ENCODE measurements at places on chromosomes 3 and 15.

- DNase-seq = peak; percentile 59
Observed at GRCh38 chr3:168876346-168877035, 780.8 kb upstream of the GOLIM4 start.

DNA sequence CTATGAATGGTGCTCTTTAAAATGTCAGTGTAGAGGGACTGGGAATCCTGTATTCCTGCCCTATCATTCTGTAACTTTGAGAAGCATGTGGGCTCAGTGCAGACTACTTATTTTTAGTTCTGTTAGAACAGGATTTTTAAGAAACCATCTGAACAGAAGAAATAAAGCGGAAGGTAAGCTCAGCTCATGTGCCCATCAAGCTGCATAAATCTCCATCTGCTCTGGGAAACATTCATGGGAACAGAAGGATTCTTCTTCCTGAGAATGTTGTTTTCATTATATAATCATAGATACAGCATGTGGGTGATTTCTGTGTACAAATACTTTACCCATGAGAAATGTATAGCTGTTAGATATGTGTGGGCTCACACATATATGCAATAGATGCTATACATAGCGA is 69.9 kb downstream of the SIDT1 start:
- DNase-seq = no peak

DNA sequence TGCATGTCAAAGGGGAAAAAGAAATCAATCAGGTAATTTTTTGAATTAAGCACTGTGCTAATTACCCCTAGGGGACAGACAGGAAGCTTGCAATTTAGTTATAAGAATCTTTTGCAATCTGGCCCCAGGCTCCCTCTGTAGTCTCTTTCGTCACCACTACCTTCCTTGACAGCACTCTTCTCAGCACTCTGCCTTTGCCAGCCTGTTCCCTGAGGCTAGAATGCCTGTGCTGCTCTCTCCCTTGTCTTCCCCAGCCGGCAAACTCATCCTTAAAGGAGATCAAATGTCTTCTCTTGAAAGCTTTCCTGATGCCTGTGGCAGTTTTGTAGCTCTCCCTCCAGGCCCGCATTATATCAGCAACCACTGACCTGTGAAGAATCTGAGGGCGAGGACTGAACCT is 32.4 kb upstream of the PRTG start:
- DNase-seq = no peak

DNA sequence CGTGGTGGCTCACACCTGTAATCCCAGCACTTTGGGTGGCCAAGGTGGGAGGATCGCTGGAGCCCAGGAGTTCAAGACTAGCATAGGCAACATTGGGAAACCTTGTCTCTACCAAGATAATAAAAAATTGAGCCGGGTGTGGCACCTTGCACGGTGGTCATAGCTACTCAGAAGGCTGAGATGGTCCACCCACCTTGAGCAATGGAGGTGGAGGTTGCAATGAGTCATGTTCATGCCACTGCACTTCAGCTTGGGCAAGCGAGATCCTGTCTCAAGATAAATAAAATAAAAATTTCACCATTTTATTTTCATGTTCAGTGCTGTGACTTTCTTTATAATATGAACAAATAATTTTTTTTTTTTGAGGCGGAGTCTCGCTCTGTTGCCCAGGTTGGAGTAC is 12.5 kb downstream of the MAPK6 start:
- no peak for DNase-seq

DNA sequence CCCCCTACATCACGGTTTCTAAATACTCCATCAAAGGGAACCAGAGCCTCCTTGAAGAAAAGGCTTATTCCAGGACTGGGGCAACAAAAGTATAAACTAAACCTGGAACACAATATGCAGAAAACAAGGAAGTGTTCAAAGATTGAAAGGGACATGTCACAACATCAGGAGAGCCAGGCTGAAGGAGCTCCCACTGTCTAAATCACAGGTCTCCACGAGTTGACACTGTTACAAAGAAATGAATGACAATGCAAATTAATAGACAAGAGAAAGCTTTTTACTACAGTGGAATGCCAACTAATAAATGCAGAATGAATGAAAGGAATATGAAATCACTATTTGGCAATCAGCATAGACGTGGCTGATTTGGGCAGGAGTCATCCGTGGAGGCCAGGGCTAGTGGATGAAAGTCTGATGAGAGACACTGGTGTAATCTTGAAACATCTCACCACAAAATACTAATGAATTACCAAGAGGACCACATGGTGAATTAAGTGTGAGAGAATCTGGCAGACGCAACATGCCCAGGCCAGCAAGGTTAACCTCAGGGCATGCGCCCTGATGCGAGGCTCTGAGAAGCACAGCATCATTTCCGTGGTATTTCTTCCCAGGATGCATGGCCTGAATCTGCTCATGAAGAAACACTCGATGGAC is 123.8 kb upstream of the TJP1 start:
- peak; percentile 28 for DNase-seq

- DNase-seq = peak; percentile 47
Observed at GRCh38 chr15:33963831-33964664, 4.2 kb upstream of the CHRM5 start.

DNA sequence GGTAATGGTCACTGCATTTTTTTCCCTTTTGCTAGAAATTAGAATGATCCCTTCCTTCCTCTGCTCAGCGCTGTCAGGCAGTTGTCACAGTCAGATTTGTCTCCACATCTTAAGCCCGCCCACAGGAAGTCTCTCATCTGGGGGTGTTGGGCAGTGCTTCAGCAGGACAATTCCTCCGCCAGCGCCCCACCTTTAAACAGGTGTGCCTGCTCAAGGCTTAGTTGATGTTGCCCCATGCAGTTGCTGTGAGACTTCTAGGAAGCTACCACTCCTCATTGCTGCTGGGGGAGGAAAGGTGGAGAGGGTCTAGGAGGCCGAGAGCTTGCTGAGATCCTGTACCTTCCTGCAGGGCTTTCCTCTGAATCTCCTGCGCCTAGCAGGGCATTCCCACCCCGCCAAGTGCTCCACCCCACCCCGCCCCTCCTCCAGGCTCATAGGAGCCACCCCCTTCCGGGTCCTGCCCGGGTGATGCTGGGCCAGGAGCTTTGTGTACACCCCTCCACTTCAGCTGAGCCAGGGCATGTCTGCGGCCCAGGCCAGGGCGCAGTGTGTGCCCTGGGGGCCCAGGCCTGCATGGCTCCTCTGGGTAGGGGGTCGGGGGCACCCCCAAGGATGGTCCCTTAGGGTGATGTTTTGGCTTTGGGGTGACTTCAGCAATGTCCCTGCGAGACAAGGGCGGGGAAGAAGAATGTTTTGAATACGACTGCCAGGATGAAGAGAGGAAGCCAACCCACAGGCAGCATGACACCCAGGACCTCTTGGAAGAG is 68.7 kb downstream of the TRAK1 start:
- no peak for DNase-seq

- DNase-seq = peak; percentile 79
Observed at GRCh38 chr3:101936419-101937356, 87.4 kb downstream of the NFKBIZ start.

DNA sequence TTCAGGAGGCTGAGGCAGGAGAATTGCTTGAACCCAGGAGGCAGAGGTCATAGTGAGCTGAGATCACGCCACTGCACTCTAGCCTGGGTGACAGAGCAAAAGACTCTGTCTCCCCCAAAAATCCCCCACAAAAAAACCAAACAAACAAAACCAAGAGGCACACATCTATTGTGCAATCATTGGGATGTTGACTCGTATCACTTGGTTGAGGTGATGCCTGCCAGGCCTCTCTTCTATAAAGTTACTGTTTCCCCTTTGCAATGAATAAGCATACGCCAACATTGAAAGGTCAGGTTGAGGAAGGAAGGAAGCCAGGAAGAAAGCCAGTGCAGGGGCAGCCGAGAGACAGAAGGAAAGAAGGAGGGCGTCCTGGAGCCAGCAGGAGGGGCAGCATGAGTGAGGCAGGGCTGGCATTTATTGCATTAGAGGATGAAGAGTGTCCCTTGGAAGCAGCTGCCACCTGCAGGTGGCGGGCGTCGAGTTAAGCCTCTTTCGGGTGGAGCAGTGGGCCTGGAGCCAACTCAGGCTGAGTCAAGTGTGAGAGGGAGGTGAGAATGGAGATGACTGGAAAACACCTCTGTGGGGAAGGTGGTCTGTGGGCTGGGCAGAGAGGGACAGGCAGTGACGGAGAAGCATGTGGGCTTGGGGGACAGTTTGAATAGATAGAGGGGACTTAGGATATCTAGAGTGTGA is 8.3 kb upstream of the CSPG4 start:
- DNase-seq = peak; percentile 77

DNA sequence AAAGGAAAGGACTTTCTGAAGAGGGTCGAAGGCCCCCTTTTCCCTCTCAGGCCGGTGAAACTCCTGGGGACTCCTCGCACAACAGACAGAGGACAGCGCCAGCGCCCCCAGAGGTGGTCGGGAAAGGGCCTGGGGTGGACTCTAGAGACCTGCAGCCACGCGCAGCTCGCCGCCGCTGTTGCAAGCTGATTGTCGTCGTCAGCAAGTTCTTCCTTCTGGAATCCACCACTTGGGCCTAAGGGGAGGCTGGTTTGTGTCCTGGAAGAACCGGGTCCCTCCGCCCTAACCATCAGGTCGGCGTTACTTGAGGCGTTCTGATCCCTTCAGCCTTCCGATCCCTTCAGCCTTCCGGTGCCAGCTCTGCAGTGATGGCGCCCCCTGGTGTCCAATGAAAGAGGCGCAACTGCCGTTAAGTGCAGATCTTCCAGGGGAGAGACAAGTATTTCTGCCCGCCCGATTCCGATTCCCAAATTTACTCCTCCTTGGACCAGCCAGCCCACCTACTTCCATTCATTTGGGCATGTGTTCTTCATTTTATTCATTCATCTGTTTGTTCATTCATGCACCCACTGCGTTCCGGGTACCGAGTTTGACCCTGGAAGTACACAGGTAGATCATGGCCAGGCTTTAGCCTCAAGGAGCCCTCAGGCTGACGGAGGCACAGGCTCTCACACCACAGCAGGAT is 77.2 kb upstream of the SLC6A11 start:
- DNase-seq = peak; percentile 83

DNA sequence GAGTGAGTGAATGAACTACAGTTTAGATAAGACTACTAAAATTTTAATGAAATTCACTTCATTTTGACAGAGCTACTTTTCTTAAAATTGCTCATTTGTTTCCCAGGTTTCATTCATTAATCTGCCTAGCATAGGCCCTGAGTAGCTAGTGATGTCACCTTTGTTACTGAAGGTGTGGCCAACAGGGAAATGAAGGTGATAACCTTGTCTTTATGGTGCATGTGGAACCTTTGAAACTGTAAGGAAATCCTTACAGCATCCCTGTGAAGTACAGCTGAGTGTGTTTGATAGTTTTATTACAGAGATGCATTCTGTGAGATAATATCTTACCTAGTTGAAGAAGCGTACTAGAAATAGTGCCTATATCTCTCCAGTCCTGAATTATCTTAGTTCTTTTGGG is 112.9 kb downstream of the AKAP13 start:
- DNase-seq = no peak

DNA sequence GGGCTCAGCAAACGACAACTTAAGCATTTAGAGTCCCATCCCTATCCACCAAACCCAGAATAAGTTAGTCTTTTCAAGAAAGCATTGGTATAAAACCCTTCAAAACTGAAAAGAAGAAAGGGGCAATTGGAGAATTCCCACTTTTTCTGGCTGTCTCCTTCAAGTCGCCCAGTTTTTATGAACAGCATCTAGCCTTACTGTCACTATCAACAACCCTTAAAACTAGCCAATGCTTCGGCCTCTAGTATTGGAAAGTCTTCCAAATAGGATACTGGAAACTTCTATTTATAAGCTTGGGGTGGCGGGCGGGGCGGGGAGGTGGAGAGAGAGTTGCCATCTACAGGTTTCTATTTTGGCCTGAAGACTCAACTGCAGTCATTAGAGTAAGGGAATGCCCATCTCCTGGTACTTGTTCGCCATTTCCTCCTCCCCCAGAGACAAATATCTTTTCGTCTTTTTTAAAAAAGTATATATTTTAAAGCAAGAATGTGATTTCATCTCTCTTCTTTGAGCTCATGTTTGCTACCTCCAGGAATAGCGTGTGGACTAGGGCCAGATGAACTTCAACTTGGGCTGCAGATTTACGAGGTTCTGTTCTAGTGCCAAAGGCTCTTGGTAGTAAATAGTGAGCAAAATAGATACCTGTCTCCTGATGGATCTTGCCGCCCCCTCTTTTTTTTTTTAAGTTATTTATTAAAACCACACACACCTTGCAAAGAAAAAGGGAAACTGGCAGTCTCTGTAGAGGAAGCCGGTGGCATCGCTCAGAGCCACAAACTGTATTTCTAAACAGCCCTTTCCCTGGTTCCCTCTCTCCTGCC is 2.7 kb downstream of the BCL6 start:
- peak; percentile 41 for DNase-seq

Data from astrocyte of the hippocampus (primary cell).